ENCODE measurements at places on chromosomes 16 and 17. TPM values are rescaled to one million over a fixed set of nuclear protein-coding genes. Genes with fewer than 3 reads are reported as not detected.
A peak's percentile ranks its signal among the peaks of the same experiment; 100 is the strongest.

GRCh38 chr16:9778849-9779248 lies 403.4 kb downstream of the GRIN2A start:
- no peaks in the 10 kb centered on the region for H3K36me3 ChIP-seq
- H3K4me3 ChIP-seq, result no peak overlapping the region
- H3K27me3 ChIP-seq, result no peaks in the 10 kb centered on the region
- H3K4me1 ChIP-seq, result no peaks in the 10 kb centered on the region
- H3K27ac ChIP-seq, result no peak overlapping the region

DNA sequence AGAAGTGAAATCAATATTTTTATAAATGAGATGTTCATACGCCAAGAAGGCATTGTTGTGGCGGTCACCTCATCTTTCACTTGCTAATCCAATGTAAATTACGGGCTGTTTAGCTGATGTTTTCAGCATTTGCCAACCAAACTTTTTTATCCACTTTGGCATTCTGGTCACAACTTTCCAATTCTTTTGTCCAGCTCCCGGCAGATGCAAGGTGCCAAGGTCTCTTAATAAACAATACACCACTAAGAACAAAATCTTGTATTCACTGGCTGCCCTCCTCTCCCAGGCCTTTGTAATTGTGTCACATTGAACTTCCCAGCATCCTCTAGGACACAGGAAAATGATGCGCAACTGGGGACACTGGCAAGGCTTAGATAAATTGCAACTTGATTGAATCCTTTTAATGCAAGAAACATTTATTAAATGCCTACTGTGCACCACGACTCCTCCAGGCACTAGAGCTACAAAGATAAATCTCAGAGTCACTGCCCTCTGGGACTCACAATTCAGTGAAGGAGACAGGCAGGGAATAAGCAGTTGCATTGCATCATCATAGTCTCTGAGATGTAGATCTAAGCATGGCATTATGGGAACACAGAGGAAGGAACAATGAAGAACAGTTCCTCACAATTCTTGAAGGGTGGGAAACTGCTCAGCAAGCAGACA lies 165.4 kb upstream of the C16orf82 start:
- no peak overlapping the region for H3K27ac ChIP-seq
- no peaks in the 10 kb centered on the region for H3K27me3 ChIP-seq
- H3K4me3 ChIP-seq, result no peak overlapping the region
- DNase-seq, result no peak

Gene ZNF469
- total RNA-seq, result 4.1 TPM

DNA sequence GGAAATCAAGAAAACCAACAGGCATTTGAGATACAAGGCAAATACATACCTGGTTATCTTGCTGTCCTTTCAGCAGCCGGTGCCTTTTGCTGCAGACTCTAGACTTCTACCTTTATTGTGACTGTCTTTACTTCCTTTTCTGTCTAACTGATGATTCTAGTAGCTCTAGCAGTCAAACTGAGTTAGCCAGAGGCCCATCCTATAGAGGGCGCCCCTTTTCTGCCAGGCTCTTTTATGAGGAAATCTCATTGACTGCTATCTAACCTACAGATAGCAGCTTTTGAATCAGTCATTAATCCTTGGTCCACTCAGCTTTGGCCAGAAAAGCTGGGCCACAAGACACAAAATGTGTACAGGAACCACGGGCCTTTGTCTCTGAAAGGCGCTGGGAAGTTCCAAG lies 87.5 kb upstream of the WSB1 start:
- DNase-seq, result no peak
- no peak overlapping the region for H3K27ac ChIP-seq
- H3K36me3 ChIP-seq, result no peaks in the 10 kb centered on the region
- peaks cover 11% of the 10 kb centered on the region for H3K4me1 ChIP-seq
- no peak overlapping the region for H3K4me3 ChIP-seq

DNA sequence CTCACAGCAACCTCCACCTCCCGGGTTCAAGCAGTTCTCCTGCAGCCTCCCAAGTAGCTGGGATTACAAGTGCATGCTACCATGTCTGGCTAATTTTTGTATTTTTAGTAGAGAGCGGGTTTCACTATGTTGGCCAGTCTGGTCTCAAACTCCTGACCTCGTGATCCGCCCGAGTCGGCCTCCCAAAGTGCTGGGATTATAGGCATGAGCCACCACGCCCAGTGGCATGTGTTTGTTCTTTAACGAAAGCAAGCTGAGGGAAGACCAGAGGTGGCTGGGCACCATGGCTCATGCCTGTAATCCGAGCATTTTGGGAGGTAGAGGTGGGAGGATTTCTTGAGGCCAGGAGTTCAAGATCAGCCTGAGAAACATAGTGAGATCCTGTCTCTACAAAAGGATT lies 18.1 kb downstream of the TNFRSF13B start:
- DNase-seq, result peak; percentile 48
- H3K36me3 ChIP-seq, result no peaks in the 10 kb centered on the region
- no peak overlapping the region for H3K4me3 ChIP-seq
- no peaks in the 10 kb centered on the region for H3K4me1 ChIP-seq

Gene NRN1L
- 1.5 TPM for total RNA-seq

DNA sequence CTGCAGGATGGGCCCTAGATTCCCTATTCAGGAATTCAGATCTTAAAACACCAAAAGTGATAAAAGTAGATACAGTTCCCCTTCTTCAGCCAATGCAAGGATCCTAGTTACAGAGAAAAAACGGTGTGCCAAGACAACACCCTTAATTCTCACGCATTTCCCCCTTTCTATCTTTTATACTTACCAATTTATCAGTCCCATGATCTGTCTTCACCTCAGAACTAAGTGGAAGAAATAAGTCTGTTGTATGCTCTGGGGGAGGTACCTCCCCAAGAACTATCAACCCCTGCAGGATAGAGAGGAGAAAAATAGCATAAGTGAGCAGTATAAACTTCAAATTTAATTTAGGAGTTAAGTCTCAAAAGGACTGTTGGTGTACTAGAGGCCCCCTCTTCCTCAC lies 83.2 kb downstream of the STH start:
- H3K36me3 ChIP-seq, result peaks cover 19% of the 10 kb centered on the region
- H3K4me3 ChIP-seq, result no peak overlapping the region
- no peaks in the 10 kb centered on the region for H3K27me3 ChIP-seq

Gene TXNL4B
- total RNA-seq, result 11.5 TPM

- DNase-seq, result no peak
- no peak overlapping the region for H3K4me3 ChIP-seq
- no peaks in the 10 kb centered on the region for H3K36me3 ChIP-seq
- no peaks in the 10 kb centered on the region for H3K27me3 ChIP-seq
- peak overlapping the region; percentile 88 for H3K27ac ChIP-seq
These were observed 275.8 kb downstream of the FOXL1 start for GRCh38 chr16:86854058-86854621.

DNA sequence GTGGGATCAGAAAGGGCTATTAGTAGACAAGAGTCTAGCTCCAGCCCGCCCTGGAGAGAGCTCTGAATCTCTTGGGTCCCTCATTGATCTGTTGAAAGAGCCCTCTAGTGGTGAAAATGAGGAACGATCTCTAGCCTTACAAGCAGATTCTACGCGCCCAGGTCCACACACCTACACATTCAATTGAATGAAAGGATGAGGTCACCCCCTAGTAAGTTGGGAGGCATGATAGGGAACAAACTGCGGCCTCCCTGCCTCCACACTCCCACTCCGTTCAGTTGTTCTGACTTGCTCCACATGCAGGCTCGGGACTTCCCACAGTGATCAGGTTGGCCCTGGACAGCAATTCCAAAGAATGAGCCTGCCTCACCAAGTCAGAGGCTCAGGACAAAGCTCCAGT lies 2.9 kb upstream of the CACNG3 start:
- no peak overlapping the region for H3K4me3 ChIP-seq
- no peak overlapping the region for H3K27ac ChIP-seq
- H3K36me3 ChIP-seq, result no peaks in the 10 kb centered on the region
- H3K27me3 ChIP-seq, result no peaks in the 10 kb centered on the region
- no peaks in the 10 kb centered on the region for H3K4me1 ChIP-seq
- DNase-seq, result no peak

- H3K27ac ChIP-seq, result peak overlapping the region; percentile 59
- H3K36me3 ChIP-seq, result peaks cover 5% of the 10 kb centered on the region
- H3K4me3 ChIP-seq, result peak overlapping the region; percentile 35
- peaks cover 9% of the 10 kb centered on the region for H3K4me1 ChIP-seq
These were observed 1.6 kb upstream of the MRPL38 start for GRCh38 chr17:75906143-75906884.

GRCh38 chr17:77208217-77208808 lies 67.5 kb downstream of the SEC14L1 start:
- DNase-seq, result no peak
- H3K27me3 ChIP-seq, result no peaks in the 10 kb centered on the region
- peaks cover 66% of the 10 kb centered on the region for H3K36me3 ChIP-seq
- peak overlapping the region; percentile 82 for H3K27ac ChIP-seq
- H3K4me3 ChIP-seq, result no peak overlapping the region

DNA sequence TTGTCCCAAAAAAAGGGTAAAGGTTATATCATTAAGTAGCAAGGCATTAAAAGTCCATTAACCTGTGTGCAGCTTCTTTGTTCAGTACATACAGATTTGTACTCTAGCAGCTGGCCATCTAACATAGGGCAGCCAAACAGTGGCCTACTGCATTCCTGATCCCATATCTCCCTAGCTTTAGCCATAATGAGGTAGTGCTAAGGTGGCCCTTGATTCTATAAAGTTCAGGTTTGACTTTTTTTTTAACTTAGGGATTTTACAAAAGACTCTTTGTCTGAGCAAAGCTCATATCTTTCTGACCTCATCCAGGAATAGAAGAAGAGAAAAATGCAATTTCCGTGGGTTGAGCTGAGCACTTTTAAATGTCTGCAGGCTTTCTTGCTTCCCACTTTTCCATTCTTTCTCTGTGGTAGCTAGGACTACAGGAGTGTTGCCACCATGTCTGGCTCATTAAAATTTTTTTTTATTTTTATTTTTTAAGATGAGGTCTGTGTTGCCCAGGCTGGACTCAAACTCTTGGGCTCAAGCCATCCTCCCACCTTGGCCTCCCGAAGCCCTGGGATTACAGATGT lies 19.5 kb upstream of the CDC6 start:
- no peak overlapping the region for H3K27ac ChIP-seq
- H3K4me1 ChIP-seq, result no peaks in the 10 kb centered on the region
- no peaks in the 10 kb centered on the region for H3K27me3 ChIP-seq
- DNase-seq, result no peak

- peaks cover 20% of the 10 kb centered on the region for H3K4me1 ChIP-seq
- no peaks in the 10 kb centered on the region for H3K27me3 ChIP-seq
- H3K4me3 ChIP-seq, result no peak overlapping the region
- H3K27ac ChIP-seq, result peak overlapping the region; percentile 36
- no peaks in the 10 kb centered on the region for H3K36me3 ChIP-seq
These were observed 337.8 kb upstream of the CDH5 start for GRCh38 chr16:66028510-66029216.

- H3K4me3 ChIP-seq, result no peak overlapping the region
- H3K27ac ChIP-seq, result no peak overlapping the region
- DNase-seq, result no peak
- no peaks in the 10 kb centered on the region for H3K27me3 ChIP-seq
- peaks cover 6% of the 10 kb centered on the region for H3K4me1 ChIP-seq
- no peaks in the 10 kb centered on the region for H3K36me3 ChIP-seq
These were observed 12.3 kb downstream of the LRRC3C start for GRCh38 chr17:39939588-39940419.

Data from osteocyte (in vitro differentiated cells).